Germinal center (tissue), 1 donor: ENCODE measurements at places on chromosomes 5 and 9.
A peak's percentile ranks its signal among the peaks of the same experiment; 100 is the strongest.

GRCh38 chr9:69671311-69671878 lies 776 bp downstream of the APBA1 start:
- DNase-seq: no peak

- DNase-seq: no peak
Measured at GRCh38 chr5:157076558-157076957, 17.6 kb upstream of the HAVCR1 start.

DNA sequence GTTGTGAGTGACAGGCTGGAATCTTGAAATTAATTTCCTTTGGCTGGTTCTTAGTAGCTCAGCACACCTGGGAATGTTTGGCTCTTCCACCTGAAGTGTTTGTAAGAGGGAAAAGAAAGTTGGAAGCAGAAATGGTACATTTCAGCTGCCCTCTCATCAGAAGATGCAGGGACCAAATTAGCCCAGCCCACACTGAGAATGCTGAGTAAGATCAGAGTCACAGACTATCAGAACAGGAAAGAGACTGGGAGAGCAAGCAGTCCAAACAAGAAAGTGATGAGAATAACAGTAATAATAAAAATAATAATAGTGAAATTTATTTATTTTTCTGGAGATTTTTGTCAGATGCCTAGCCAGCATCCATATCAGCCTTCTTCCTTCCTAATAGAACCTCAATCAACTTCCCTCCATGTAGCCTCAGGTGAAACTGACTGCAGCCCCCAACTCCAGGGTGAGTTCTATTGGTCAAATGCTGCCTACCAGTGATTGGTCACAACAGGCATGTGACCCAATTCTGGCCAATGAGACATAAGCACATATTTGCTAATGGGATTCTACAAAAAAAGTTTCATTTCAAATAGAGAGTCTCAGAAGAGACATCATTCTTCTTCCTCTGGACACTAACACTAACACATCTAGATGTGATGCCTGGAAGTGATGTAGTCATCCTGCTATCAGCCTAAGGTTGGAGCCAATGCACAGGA lies 31.2 kb upstream of the ADRA1B start:
- no peak for DNase-seq

- no peak for DNase-seq
Measured at GRCh38 chr9:3337515-3338225, 188.1 kb downstream of the RFX3 start.

- DNase-seq: no peak
Measured at GRCh38 chr5:116880150-116880549, 305.5 kb upstream of the SEMA6A start.

DNA sequence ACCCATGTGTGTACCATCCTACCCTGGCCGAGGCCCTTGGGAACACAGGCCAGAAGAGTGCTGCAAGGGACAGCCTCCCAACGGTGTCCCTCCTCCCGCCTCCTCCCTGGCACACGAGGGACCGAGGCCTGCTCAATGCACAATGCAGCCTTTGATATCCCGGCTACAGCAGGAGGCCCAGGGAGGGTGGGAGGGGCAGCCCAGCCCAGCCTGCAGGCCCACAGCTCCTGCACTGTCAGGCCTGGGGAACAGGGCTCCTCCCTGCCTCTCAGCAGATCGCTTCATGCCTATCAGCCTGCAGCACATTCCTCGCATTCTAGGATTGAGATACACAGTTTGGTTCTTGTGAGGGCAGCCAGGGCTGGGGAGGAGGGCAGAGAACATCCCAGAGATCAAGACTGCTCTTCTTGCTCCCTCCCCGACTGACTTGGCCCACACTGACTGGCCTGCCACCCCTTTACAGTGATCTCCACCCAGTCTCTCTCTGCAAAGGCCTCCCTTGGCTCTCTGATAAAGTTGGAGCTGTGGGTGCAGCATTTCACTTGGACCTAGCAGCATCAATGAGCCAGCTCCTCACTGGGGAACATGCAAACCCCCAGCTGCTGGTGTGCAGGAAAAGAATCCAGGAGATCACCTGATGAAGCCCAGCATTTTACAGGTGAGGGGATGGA lies at the start of gene SH3TC2:
SH3TC2 (minus strand) TSS at position 46 of the 671 bp plus-strand sequence; CDS start at position 6, 40 bp downstream.
- DNase-seq: no peak

GRCh38 chr5:136802383-136802782 lies 437.0 kb upstream of the TRPC7 start:
- no peak for DNase-seq

DNA sequence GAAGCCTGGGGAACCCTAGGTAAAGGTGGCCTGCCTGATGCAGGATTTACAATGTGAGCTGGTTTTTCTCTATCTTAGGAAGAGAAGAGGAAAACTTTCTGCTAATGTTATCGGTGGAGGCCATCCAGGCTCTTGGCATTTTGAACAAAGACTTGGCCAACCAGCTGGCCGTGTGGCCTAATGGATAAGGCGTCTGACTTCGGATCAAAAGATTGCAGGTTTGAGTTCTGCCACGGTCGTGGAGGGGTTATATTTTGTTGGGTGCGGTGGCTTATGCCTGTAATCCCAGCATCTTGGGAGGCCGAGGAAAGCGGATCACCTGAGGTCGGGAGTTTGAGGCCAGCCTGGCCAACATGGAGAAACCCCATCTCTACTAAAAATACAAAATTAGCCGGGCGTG lies 9.6 kb downstream of the C9orf152 start:
- DNase-seq: no peak

DNA sequence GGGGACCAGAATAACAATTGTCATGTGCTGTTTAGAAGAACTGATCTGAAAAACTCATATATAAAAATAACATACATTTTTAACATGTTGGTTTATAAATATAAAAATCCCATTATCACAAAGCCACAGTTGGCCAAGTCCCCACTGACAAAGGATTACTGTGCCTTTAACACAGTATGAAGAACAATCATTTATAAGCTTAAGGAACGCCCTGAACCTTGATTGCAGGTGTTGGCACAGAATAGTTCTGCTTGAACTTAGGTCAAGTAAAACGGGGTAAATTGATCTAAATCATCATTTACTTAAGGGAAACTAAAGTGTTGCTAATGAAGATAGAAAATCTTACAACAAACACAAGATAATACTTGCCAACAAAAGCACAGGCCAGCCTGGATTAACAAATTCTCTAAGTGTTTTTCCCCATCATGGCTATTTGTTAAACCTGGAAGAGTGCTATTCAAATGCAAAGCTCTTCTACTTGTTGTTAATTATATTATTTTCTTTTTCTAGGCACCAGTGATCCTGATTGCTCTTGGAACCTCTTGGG lies 46.1 kb downstream of the ASTN2 start:
- DNase-seq: no peak

GRCh38 chr9:91295357-91295756 lies 66.4 kb downstream of the AUH start:
- DNase-seq: no peak

DNA sequence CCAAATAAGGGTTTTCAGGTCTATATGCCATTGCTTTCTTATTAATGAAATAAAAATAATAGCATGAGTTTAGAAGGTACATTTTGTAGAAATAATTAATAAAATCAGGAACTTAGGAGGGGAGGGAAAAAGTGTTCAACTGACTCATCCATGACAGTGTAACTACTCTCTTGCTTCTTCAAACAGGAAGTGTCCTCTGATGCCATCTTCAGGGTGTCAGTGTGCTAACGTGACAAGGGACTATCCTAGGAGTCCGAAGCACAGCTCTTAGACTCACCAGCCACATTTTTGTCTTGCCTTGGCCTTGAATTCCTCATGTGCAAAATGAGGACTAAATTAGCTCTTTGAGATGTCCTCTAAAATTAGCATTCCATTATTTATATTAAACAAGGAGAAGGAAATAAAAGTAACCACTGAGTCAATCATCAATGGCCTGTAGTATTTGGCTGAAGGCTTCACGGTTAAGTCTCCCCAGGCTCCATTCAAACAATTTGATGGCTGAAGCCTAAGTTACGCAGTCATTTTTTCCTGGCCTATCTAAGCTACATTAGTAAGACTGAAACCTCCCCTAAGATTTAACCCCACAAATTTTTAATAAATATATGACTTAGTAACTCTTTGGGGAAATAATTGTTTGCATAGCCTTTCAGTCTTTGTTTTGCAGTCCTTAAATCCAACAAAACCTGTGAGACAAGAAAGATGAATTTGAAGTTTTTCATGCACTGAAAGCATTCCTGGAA lies 151.1 kb downstream of the ARL15 start:
- no peak for DNase-seq

GRCh38 chr9:114991861-114992260 lies 61.5 kb upstream of the TNFSF8 start:
- DNase-seq: no peak

DNA sequence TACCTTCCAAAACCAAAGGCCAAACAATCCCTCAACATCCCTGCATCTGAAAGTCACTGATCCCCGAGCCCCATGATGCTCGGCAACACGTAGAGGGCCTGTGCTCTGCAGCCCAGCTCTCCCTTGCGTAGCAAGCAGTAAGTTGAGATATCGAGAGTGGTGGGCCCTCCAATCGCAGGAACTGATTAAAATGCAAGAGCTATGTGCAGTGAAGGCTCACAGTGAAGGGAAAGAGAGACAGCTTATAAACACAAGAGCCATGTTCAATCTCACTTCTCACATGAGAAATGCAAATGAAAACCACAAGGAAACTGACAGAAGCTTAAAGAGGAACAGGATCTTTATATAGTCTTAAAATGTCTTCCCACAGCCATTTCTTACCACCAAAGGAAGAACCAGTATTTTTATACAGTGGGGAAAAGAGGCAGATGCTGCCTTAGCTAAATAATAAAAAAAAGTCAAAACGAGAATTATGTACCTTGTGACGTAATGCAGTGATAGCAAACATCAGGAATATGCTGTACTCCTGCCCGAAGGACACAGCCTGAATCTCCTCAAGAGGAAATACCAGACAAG lies 24.6 kb downstream of the TTF1 start:
- peak; percentile 54 for DNase-seq

DNA sequence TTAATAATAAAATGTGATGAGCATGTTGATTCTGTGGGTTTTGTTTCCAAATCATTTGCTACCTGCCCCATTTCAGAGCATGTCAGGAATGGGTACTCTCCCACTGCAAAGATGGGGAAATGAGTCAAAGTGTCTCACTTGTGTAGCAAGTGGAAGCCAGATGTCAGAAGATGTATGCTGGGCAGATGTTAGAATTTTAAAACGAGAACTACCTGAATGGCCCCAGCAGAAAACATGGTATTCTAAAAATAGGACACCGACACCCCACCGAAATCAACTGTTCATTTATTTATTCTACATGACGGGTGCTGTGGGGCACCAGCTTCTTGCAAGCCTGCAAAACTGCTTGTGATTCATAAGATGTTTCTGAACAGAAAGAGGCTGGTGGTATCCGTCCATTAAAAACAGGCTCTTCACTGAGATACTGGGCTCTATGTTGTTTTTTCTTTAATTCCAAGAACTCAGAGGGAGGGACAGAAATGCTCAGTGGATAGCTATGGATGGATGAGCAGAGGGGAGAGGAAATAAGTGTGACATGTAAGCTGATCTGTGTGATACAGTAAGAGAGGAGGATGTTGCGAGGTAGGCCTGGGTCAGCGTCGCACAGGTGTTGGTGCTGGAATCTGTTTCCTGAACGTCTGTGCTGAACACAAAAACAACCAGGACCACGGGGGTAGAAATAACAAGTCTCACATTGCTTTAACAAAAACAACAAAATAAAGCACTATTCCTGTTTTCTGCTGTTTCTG lies 157.2 kb downstream of the EFNA5 start:
- no peak for DNase-seq

GRCh38 chr5:14513266-14513665 lies 68.3 kb upstream of the OTULINL start:
- no peak for DNase-seq

DNA sequence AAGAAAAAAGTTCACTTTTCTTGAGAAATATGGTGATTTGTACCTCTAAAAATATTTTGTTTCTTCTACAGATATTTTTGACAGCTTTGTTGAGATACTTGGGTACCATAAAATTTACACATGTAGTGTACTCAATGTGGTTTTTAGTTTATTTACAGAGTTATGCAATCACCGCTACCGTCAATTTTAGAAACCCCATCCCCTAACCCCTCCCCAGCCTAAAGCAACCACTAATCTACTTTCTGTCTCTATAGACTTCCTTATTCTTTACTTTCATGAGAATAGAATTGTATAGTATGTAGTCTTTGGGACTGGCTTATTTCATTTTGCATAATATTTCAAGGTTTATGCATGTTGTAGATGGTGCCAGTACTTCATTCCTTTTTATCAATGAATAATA lies 45.0 kb upstream of the TDRD7 start:
- no peak for DNase-seq
